ENCODE measurements at places on chromosomes 12 and 14.

- DNase-seq, result no peak
Observed at GRCh38 chr14:103349982-103350381, 15.9 kb downstream of the EIF5 start.

- DNase-seq, result no peak
Observed at GRCh38 chr14:95471476-95471875, 45.0 kb downstream of the SYNE3 start.

GRCh38 chr12:127310548-127310947 is 956.4 kb upstream of the TMEM132C start:
- no peak for DNase-seq

DNA sequence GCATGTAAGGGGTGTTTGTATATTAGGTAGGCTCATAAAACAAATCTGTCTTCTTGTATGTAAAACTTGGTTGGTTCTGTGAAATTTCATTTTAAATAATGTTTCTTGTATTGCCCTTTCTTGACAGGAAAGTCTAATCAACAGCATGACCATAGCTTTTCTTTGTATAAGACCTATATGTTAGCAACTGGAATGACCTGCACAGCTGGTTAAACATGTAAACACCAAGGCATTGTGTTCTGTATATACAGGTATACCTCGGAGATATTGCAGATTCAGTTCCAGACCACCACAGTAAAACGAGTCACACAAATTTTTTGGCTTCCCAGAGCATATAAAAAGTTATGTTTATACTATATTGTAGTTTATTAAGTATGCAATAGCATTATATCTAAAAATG is 183.6 kb downstream of the ERC1 start:
- DNase-seq, result no peak

DNA sequence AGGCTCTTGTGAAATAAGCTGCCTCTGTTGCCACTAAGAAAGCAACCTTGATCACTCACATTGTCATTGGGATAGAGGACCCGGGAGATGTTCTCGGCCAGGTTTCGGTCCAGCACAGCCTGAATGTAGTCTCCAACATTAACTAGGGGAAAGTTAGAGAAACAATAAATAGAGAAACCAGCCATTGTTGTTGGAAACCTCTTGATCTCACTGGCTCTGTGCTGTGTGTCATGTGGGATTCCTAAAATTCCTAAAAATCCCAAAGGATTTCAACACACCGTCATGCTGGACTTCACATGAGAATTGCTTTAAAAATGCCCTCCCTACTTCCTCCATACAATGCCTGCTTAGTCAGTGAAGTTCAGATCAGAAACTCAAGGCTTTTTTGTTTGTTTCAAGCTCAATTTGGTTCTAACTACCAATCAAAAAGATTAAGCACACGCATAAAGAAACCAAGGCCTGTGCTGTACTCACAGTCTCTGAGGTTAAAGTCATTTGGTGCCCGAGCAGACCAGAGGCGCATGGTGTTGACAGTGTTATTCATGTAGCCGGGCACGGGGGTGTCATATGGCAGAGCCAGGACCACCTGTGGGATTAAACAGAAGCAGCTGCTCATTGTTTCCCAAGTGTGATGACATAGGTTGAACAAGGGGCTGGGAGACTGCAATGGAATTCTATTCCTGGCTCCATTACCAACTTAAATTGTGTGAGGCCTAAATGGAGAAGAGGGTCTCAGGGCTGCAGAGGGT is 23.6 kb downstream of the PYGL start:
- DNase-seq, result no peak

GRCh38 chr14:104364830-104365229 is 214.7 kb upstream of the C14orf180 start:
- no peak for DNase-seq

DNA sequence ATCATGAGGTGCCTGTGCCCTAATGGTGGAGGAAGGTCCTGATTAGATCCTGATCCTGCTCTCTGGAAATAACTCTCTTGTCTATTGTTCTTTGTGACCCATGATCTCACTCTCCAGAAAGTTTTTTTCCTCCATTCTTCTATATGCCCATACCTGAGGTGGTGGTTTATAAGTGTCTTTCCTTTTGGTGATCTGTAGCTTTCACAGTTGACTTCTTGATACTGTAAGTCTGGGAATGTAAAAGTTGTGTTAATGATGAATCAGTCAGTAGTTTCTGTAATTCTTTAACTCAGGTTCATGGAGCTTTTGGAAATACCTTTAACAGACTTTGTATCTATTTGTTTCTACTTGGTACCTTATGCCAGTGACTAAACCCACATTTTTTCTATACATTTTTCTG is 444.0 kb upstream of the FLRT2 start:
- DNase-seq, result no peak

DNA sequence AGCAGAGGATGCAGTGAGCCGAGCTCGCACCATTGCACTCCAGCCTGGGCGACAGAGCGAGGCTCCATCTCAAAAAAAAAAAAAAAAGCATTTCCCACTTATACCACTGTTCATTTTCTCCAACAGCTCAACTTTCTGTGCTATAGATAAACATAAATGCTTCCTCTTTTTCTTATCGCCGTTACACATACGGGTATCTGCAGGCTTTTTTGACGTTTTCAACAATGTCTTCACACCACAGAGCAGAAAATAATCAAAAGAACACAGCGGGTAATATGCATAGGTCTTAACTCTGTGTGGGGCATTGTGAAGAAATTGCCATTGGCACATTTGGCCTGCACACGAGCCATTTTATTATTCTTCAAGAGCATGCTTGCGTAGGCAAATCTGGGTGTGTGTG is 86.4 kb downstream of the CAPZA3 start:
- DNase-seq, result no peak

DNA sequence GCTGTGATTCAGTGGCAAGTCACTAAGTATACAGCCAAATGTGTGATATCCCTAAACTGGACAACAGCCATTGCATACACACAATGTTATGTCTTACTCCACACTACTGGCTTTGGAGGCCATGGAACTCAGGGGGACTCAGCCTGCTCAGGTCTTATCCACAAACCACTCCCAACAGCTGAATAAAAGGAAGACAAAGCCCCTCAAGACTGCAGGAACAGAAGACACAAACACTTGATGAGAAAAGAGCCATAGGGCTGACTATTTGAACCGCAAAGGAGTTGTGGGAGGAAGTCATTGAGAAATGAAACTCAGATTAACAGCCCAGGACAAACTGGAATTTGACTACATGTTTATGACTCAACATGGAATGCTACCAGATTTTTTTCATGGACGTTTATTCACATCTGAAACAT is 40.9 kb downstream of the PTGER2 start:
- DNase-seq, result no peak

DNA sequence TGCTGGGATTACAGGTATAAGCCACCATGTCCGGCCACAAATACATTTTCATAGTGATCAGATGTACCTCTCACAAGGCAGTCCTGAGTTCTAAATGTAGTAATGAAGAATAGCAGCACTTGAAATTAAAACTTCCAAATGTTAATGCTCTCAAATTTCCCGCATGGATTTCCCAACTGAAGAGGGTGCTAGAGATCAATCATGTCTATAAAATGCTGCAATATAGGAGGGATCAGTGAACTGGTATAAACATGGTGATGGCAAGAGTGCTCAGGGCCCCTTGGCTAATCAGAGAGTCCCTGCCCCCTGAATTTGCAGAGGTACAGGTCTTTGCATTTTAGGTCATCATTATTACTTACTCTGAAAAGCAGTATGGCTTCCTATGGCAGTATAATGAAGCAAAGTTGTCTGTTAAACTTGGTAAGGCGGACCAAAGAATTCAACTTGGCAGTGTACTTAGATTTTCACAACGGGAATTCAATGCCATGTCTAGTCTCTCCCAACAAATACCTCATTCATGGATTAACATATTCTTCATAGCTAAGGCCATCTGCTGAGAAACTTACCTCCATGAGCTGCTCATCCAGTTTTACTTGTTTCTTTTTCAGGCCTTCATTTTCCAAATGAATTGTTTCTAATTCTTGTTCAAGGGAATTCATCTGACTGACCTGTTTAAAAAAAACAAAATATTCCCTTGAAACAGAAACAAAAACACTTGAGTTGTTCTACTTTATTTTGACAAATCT is 67.0 kb upstream of the SAV1 start:
- no peak for DNase-seq

GRCh38 chr12:68632486-68632885 is 21.8 kb downstream of the RAP1B start:
- no peak for DNase-seq

- DNase-seq, result no peak
Observed at GRCh38 chr14:63713764-63714163, 14.1 kb downstream of the SGPP1 start.

DNA sequence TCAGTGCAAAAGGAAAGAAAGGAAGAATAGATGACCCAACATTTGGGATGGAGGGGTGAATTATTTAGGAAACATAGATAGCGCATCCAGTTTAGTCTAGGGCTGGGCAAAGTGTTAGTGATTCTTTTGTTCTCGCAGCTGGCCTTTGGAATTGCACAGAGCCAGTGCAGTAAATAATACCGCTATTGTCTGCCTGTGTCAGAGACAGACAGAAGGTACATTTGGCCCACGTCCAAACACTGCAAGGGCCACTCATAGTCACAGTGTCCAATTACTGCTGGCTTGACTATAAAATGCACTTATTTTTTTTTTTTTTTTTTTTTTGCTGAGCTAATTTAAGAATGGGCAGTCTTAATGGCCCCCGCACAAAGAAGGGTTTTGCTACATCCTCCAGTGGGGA is 638.6 kb downstream of the BCL11B start:
- no peak for DNase-seq

DNA sequence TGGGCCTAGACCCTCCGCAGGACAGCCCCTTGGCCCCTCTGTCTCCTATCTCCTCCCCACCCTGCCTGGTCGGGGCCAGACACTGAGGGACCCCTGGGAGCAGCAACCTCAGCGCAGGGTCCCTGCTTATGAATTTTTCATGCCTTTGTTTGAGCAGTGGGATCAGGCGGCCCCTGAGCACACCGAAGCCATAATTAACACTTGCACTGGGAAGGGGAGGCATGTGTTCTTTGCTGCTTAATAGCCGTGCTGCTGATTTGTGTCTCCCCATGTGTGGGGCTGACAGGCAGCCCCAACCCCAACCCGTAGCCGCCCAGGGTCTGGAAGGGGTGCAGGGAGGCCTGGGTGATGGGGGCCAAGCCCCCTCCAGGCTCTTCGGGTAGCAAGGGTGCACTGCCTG is 52.7 kb downstream of the FBRSL1 start:
- DNase-seq, result no peak

DNA sequence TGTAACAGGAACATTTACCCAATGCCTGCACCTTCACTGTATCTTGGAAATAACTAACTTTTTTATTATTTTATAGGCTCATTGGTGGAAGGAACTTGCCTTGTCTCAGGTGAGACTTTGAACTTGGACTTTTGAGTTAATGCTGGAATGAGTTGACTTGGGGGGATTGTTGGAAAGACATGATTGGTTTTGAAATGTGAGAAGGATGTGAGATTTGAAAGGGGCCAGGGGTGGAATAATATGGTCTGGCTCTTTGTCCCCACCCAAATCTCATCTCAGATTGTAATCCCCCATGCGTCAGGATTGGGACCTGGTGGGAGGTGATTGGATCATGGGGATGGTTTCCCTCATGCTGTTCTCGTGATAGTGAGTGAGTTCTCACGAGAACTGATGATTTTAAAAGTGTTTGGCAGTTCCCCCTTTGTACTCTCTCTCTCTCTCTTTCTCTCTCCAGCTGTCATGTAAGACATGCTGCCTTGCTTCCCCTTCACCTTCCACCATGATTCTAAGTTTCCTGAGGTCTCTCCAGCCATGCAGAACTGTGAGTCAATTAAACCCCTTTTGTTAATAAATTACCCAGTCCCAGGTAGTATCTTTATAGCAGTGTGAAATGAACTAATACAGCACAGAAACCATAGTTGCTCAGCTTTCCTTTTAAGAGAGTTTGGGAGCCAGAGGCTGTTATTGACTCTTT is 244.1 kb downstream of the BTG1 start:
- DNase-seq, result no peak

GRCh38 chr14:69263364-69263763 is 3.4 kb downstream of the GALNT16 start:
- no peak for DNase-seq

DNA sequence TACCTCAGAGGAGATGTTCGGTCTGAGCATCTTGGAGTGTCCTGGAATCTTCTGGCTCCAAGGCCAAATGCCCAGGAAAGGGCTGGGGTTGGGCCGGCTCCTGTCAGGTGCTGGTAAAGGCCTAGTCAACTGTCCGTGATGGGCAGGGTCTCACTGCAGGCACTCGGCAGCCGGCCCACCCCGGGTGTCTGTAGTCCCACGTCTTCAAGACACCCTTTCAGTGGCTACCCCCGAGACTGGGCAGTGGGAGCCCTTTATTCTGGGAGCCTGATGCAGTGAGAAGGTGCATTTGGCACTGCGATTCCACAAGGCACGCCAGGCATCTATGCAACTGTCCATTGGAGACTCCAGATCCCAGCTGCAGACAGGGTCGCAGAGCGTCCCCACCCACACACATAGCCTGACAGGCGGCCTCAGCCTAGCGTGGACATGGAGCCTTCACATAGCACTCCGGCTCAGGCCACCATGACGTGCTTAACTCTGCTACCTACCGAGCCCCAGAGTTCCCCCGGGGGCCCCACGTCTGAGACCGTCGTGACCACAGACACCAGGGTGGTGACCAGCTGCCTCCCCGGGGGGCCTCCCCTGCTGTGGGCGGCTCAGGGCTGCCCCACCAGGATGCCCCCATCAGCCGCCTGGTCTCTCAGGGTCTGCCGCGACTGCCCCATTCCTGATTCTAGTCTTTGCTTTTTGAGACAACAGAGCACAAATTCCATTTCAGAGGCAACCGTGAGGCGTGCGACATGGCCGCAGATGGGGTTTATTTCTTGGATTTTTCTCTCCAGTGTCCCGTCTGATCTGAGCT is 331.8 kb upstream of the SFSWAP start:
- no peak for DNase-seq

- no peak for DNase-seq
Observed at GRCh38 chr14:96649327-96649601, 147.1 kb downstream of the PAPOLA start.

- DNase-seq, result no peak
Observed at GRCh38 chr14:26281280-26281998, 316.4 kb downstream of the NOVA1 start.

- no peak for DNase-seq
Observed at GRCh38 chr14:23307146-23307530, 505 bp downstream of the BCL2L2 start.

DNA sequence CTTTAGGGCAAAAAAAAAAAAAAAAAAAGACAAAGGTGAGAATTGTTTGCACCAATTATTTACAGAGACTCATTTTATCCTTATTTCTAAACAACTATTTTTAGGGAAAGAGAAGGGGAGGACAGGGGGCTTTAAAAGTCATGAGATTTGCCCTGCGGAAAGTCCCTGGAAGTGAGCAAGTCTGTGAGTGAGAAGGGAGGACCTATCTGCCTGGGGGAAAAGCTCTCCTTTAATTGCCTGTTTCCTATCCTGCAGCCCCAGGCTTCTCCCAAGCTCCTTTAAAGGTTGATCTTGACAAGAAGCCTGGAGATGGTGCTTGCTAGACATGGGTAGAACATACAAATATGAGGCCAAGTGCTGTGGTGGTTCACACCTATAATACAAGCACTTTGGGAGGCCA is 8.3 kb upstream of the CHST11 start:
- no peak for DNase-seq

DNA sequence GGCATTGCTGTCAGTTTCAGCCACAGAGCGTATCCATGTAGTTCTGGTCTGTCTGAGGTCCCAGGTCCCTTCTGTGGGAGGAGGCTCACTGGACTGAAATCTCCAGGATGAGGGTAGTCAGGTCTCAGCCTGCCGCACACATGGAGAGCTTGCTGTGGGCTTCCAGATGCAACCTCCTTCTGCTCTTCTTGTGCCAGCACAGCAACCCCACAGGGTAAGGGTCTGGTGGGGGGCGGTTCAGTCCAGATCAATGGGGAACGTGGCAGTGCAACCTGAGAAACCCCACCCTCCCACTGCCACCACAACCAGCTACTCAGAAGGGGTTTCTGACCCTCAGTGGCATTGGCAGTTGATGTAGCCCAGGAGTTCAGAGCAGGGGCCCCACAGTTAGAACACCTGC is 61.2 kb downstream of the BEGAIN start:
- DNase-seq, result no peak
